ENCODE measurements at places on chromosomes 11 and 22.

- peak; percentile 35 for DNase-seq
These were observed 9.7 kb upstream of the THY1 start for GRCh38 chr11:119432484-119433357.

- DNase-seq = no peak
These were observed 172.8 kb downstream of the RRAS2 start for GRCh38 chr11:14186046-14186775.

GRCh38 chr22:49149721-49150608, 677.7 kb downstream of the BRD1 start:
- no peak for DNase-seq

GRCh38 chr11:44747316-44747715, 20.6 kb downstream of the TSPAN18 start:
- DNase-seq = no peak

- no peak for DNase-seq
These were observed 99.7 kb upstream of the HSD17B12 start for GRCh38 chr11:43580735-43581369.
